ENCODE measurements at places on chromosomes 2 and 18.

GRCh38 chr2:127122361-127123027 lies 15.5 kb upstream of the BIN1 start:
- no peak for DNase-seq

GRCh38 chr2:235059161-235059560 lies 107.3 kb downstream of the SH3BP4 start:
- DNase-seq, result peak; percentile 38

DNA sequence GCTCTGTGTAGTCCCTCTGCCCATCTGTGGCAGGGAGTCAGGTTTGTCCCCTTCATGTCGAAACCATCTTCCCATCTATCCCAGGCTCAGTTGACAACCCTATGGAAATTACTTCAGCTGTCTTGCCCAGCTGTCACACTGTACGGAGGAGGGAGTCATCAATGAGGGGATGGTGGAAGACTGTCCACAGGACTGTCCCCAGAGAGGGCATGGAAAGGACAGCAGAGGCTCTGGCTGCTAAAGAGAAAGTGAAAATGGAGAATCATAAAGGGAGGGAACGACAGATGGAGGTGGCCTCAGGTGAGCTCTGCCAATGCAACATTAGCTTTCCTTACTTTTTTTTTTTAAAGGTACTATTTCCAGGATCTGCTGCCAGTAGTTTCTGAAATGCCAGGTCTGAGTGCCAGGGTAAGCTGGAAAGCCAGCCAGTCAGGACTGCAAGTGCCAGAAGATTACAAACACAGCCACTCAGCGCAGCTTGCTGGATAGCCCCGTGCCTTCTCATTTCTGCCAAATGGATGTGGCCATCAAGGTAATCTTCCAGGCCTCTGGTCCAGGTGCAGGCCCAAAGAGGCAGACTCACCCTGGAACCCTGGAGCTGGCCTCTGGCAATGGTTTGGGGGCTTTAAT lies 192.8 kb downstream of the AGPS start:
- DNase-seq, result no peak

DNA sequence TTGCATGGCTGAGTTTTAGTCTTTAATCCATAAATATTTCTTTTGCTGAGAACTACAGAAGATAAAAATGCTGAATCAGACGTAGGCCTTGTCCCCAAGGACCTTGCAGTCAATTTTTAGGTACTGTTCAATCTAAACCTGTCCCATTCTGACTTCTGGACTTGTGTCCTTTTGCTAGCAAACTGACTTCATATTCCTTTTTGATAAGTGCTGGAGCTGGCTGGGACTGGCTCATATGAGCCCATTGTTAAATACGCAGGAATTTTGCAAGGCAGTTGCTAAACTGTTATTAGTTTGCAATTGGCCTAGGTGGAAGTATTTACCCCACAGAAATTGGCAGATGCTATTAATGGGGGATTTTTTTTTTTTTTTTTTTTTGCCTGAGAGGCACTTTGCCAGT lies 941.4 kb downstream of the DCC start:
- DNase-seq, result no peak

DNA sequence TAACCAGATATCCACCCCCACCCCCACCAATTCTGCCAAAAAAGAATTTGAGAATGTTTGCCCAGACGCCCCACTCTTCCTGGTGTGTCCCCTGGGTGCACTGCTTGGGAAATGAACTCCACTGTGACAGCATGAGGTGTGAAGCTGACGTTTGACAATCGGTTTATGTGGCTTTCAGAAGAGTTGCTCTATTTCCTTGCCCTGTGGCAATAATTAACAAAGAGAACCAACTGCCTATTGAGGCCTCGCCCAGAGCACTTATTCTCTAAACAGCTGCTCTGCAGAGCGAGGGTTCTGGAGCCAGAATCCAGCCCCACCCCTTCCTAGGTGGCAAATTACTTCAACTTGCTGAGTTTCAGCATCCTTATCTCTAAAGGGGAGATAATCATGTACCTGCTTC lies 115.8 kb upstream of the SIX3 start:
- no peak for DNase-seq

DNA sequence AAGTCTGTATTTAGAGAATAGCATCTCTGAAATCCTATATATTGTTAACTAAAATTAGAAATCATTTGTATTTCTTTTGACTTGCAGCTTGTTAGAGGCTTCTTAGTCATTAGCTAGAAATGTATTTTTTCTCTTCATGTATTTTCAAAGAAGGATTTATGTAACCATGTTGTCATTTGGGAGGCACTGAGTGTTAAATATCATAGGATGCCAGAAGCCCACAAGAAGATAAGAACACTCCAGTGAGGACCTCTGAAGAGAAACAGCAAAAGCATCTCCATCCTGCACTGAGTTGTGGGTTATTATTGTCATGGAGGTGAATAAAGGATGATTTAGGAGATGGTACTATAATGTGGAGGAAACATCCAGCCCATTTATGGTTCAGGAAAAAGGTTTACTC lies 93.5 kb downstream of the UBE2E3 start:
- DNase-seq, result peak; percentile 68

- DNase-seq, result no peak
These were observed 273.8 kb downstream of the TRIB2 start for GRCh38 chr2:12990523-12990922.

DNA sequence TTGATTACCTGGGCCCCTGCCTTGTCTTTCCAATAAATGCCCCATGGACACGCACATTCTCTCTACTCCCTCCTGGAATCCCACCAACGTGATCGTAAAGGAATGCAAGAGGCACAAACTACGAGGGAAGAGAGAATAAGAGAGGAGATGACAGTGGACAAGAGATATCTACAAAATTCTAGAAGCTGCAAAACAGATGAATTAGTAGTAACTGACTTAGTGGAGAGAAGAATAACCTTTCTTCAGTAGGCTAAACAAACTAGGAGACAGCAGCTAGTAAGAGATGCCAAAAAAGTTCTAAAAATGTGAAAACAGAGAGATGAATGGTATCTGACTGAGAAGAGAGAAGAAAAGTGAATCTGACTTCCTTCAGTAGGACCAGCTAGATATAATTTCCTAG lies 43.5 kb upstream of the MYCN start:
- no peak for DNase-seq

- peak; percentile 15 for DNase-seq
These were observed 89.4 kb downstream of the CELF4 start for GRCh38 chr18:37476182-37476581.

DNA sequence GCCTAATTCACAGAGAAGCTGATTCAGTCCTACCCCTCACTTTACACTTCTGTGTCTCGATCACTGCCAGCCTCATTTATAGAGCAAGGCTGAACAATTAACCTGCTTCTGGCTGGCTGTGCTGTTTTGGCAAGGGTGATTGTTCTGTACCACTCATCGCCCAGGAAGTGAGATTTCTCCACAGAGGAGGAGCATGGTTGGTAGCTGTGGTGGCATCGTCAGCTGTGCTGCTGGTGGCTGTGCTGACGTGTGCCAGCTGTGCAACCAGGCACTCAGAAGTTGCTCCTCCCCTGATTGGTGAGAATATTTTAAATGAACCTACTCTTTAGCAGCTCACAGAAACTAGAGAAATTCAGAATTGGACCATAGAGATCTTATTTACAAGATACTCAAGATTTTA lies 158.3 kb downstream of the EML6 start:
- no peak for DNase-seq

- peak; percentile 3 for DNase-seq
These were observed 48.4 kb upstream of the CPO start for GRCh38 chr2:206890926-206891325.

DNA sequence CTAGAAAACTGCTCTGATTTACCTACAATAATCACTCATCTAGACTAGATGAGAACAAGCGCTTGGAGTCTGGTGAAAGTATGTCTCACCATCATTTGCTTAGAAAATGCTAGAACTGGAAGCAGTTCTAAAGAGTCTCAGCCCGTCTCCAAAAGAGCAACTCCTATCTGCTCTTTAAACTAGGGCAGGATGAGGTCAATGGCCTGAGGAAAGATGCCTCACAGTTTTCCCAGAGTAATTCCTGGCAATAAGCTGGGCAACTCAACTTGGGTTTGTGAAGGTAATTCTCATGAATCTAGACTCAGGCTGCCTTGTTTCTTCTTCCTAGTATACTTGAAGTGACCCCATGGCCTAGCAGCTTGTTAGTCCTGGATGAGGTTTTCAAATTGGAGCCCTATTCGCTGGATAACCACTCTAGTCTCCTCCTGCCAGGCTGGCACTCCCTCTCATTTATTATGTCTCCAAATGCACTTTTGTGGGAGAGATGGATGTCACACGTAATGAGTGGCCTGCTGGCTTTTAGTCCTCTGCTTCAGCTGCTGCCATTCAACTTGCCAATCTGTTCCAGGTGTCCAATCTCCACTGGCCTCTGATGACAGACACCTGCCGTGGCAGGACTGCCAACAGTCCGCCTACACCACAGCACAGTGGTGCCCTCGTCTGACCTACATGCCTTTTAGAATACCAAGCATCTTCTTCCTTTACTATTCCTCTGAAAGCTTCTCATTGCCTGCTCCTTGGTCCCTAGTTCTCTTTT lies 80.9 kb downstream of the CABYR start:
- no peak for DNase-seq

DNA sequence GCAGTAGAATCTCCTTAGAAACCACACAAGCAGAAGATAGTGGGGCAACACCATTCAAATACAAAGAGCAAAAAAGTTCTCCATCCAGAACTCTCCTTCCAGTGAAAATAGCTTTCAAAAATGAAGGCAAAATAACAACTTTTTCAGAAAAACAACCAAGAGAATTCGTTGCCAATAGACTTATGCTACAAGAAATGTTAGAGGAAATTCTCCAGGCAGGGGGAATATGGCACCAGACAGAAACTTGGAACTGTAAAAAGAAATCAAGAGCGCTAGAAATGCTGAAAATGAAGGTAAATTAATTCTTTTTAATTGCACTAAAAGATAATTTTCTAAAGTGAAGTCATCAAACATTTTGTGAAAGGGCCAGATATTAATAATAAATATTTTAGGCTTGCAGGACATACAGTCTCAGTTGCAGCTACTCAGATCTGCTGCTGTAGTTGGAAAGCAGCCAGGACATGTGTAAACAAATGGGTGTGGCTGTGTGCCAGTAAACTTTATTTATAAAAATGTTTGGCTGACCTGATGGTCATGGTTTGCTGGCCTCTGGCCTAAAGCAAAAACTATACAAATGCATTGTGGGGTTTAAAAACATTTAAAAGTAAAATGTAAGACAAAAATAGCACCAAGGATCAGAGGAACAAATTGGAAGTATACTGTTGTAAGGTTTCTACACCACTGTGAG lies 73.7 kb upstream of the TGFA start:
- no peak for DNase-seq

DNA sequence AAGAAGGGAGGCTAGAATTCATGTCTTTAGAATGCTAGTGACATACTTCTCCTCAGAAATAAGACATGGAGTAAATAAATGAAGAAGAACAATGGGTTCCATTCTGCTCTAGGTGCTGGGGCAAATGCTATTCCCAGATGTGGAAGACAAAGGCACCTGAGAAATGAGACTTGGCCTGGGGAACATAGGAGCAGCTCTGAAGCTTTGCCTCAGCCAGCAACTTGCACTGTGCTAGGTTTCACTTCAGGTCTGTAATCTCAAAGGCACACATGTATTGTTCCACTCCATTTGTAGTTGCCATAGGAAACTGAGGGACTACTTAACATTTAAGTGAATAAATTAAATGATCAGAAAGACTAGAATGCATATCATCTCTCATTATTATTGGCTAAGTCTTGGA lies 538.9 kb upstream of the REG3G start:
- no peak for DNase-seq

DNA sequence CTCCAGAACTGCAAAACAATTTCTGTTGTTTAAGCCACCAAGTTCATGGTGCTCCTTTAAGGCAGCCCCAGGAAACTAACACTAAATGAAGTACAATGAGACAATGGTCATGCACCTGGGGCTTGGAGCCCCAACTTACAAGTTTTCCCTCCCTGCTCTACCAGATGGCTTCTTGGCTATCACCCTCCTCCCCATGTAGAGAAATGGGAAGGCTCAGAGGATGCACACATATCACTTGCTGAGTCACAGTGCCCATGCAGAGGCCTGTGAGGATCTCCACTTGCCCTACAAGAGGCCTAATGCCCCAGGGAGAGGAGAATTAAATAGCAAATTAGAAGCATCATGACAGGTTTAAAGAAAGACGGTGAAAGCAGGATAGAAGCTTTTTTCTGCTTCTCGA lies 270.9 kb downstream of the TTC32 start:
- DNase-seq, result no peak

DNA sequence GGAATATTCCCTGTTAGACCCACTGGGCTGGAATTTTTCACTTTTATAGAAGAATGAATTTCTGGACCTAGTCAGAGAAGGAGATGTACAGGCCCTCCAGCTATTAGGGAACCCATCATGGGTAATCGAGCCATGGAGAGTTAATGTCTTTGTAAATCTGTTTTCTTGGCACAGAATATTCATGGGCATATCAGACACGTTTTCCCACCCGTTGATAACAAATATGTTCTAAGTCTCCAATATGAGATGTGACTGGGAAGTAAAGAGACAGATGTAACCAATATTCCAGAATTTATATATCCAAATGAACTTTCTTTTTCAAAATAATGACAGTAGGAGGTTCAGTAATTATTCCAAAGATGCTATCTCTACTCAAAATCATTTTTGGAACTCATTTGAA lies 38.7 kb downstream of the CCDC85A start:
- DNase-seq, result no peak

DNA sequence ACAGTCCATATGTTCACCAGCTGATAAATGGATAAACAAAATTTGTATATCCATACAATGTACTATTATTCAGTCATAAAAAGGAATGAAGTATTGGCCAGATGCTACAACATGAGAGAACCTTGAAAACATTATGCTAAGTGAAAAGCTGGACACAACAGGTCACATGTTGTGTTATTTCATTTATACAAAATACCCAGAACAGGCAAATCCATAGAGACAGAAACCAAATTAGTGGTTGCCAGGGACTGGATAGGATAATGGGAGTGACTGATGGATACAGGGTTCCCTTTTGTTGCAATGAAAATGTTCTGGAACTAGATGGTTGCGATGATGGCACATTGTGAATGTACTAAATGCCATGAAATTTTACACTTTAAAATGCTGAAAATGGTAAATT lies 10.2 kb upstream of the PCARE start:
- no peak for DNase-seq

DNA sequence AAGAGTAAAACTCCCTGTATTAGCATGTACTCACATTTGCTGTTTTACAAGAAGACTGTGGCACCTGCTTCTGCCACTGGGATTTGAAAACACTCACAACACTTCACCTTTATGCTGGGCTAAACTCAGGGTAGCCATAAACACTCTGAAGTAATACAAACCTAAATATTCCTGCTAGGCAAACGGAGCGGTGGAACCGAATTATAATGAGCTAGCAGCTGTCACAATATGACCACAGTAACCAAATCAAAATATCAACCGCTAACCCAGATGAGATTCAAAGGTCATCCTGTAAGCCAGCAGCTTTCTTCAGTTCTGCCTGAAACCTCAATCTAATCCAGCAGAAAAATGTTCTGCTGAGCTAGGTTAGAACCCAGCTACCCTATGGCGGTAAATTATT lies 132.1 kb downstream of the TCF4 start:
- DNase-seq, result no peak

DNA sequence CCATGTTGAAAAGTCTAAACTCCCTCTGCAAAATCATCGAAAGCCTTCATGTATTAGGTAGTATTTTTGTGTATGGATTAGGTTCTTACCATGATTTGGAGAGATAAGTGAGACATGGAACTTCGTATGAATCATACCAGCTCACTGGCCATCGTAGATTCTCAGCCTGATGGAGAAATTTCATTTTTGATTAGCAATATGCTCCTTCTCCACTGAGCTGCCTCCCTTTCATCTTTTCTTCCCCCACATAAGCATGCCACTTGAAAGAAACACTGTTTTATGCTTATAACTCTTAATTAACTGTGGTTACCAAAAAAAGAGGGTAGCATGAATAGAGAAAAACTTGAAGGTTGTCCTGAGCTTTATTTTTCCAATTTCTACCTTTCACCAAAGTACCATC lies 111.9 kb downstream of the NCK2 start:
- DNase-seq, result no peak

Measured in fibroblast of skin of right quadriceps (primary cell).